ENCODE measurements at places on chromosomes 1 and 21.

- peak; percentile 31 for DNase-seq
These were observed 148.6 kb downstream of the TIAM1 start for GRCh38 chr21:31195334-31196015.

GRCh38 chr1:156230473-156230837 lies 11.5 kb upstream of the BGLAP start:
- no peak for DNase-seq

- no peak for DNase-seq
These were observed 149.2 kb downstream of the PSMG1 start for GRCh38 chr21:39033878-39034589.

GRCh38 chr1:54012008-54012325 lies 6.0 kb downstream of the LDLRAD1 start:
- DNase-seq: no peak

- DNase-seq: peak; percentile 81
These were observed at the start of gene MTARC2 for GRCh38 chr1:220748089-220748934. MTARC2 (plus strand) TSS chr1:220748322; CDS start chr1:220748532, 210 bp downstream.

DNA sequence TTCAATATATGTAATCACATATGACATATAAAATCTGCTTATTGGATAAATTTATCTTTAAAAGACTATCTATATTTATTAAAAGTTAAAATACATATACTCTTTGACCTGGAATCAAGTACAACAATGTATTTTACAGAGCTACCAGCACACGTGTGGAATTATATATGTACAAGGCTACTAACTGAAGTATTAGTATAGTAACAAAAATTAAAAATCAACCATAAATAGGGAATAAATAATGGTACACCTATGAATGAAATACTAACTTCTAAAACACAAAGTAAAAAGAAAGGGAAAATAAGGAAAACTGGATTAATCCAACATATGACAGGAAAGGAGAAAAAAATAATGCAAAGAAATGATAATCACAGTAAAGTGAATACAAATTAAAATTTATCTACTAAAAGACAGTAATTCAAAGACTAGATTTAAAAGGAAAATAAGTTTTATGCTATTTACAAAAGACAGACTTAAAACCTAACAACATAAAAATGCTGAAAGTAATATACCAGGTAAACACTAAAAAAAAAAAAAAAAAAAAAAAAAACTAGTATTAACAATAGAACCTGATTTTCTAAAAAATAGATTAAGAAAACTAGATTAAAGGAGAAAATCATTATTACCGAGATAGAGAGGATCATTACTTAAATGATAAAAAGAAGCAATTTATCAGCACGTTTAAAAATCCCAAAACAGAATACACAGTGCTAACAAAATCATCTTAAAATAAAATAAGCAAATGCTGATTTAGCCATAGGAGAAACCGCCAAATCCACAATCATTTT lies 27.9 kb downstream of the MRPL39 start:
- DNase-seq: no peak

- peak; percentile 53 for DNase-seq
These were observed 434.6 kb upstream of the CHRM3 start for GRCh38 chr1:238951809-238952208.

DNA sequence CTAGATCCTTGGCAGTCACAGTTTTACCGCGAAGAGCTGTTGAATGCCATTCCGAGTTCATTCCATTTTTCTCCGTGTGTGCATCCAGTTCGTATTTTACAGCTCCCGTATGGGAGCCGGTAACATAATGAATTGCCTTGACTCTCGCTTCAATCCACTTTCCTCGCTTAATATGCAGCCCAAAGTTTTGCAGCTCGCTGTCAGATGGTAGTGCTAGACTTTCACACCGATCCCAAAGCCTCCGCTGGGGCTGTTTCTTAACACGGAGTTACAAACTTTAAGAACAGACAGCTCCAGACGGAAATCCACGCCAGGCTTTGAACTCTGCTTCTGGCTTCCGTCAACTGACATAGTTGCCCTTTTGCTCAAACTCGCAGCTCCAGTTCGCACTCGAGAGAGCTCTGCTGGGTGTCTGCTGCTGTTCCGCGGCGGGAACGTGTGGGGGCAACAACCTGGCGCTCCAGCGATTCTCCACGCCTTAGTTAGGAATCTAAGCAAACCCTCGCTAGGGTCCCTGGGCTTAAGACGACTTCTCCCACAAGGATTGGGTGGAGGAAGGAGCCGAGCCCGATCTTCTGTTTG lies 3.5 kb upstream of the ARID1A start:
- peak; percentile 83 for DNase-seq

DNA sequence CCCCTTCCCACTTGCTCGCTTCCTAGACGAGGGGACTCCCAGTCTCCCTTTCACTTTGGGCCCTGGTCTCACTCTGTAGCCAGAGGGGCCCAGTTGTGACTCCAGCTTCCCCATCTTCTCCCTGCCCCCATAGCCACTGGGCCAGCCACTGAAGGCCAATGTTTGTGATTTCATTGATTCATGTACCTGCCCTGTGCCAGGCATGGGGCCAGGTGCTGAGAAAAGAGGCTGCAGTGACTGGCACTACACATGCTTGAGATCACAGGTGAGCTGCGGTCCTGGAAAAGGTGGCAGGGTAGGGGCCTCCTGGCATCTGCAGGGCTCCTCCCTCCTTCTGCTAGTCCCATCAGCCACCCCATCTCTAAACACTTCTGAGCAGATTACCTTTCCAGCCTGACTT lies 345.3 kb upstream of the VAMP3 start:
- no peak for DNase-seq

- no peak for DNase-seq
These were observed 94.0 kb downstream of the DPYD start for GRCh38 chr1:97826820-97827219.

DNA sequence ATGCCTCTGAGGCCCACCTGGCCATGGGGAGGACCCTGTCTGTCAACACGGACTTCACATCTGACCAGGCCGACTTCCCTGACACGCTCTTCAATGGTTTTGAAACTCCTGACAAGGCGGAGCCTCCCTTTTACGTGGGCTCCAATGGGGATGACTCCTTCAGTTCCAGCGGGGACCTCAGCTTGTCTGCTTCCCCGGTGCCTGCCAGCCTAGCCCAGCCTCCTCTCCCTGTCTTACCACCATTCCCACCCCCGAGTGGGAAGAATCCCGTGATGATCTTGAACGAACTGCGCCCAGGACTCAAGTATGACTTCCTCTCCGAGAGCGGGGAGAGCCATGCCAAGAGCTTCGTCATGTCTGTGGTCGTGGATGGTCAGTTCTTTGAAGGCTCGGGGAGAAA lies 101.8 kb downstream of the ADARB1 start:
- DNase-seq: no peak

DNA sequence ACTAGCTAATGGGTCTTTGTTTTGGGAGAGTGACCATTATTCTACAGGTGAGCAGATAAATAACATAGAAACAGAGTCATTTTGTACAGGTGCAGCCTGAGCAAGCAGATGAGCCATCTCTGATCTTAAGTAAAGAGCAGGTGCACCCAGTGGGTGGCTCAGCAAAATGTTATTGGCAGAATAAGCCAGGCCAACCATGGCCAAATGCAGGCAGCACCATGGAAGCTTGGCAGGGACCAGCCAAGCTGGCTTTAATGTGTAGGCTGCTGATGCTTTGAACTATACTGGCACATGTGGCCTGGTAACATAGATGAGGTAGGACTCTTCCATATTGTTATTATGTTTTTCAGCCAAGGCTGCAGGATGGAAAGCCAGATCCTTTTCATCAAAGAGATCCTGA lies 553.3 kb upstream of the ZRANB2 start:
- DNase-seq: no peak

DNA sequence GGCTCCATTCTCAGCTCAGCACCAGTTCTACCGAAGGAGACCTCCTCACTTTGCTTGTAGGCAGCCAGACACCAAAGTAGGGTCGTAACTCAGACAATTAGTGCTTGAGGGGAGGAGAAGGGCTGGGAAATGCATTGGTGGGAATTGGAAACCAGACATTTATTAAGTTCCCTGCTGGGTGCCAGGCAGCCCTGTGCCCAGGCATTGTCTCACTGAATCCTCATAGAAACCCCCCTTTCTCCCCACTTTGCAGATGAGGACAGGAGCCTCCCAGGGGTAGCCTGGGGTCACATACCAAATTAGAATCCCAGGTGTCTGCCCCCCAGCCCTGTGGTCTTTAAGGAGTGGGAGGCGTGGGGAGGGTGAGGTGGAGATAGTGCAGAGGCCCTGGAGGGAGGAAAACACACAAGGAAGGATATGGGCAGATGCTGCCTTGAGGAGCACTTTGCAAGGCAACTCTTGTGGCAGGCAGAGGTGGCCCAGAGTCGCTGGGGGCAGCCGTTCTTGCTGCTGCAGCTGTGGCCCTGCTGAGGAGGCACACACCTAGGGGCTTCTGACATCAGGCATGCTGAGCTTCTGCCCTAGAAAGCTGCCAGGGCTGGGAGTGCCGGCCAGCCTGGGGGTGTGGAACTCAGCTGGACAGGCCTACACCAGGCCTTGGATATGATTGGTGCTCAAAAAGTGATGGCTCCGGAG lies 29.4 kb downstream of the CDK18 start:
- no peak for DNase-seq

DNA sequence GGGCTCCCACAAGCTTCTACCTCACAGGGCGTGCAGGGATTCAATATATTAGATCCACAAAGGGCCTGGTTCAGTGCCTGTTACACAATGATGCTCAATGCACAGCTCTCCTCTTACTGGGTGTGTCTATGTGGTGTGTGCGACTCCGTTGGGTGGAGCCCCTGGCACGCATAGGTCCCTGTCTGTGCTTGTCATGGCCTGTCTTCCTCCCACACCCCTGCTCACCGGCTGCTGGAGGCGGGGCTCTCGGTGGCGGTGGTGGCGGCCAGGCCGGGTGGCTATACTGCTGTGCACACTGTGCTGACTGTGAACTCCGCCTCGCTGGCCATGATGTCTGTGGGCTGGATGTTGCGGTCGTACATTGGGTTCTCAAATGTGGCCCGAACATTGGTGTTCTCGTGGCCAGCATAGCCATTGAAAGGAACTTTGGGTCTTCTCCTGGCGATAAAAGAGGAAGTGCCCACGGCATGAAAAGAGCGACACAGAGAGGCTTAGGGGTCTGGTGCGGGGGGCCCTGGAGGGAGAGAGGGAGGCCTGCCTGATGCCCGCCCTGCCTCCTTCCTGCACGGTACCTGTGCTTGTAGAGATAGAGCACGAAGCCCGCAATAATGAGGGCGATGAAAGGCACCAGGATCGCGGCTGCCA lies 46.9 kb downstream of the ZSCAN20 start:
- DNase-seq: no peak

GRCh38 chr1:196603651-196604050 lies 4.6 kb downstream of the KCNT2 start:
- peak; percentile 0 for DNase-seq

DNA sequence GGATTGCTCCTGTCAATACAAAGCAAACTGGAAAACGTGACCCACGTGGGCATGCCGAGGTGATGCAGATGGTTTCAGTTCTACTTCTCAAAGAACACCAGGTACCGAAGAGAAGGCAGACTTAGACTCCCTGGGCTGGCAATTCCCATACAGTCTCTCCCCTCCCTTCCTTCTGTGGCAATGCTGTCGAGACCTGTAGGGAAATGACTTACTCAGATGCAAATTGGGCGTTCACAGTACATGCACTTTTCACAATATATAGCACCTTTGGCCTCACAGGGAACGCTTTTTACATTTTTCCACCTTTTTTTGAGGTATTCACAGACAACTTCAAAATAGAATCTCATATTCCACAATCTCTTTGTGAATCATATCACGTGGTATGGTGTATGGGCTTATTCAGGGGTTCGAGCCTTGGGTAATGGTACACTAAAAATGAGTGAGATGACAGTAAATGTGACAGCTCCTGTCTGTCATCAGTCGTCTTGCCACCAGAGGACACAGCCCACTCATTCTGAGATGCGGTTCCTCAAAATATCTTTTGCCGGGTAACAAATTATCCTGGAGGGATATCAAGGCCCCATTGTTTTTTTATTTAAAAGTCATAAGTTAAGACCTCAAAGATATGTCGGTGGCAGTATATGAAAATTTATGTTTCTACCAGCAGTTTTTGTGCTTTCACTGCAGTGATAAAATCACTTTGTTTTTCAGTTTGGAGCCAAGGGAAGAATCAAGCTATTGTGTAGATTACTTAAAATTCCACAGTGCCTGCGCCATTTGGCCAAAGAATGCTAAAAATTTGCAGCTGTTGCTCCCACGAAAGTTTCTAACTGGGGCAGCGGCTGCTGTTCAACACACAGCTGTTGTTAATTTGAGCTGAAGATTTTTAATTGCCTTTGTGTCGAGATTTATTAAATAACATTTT lies 168.4 kb downstream of the ZZZ3 start:
- peak; percentile 8 for DNase-seq

GRCh38 chr1:155128755-155129473 lies 1.2 kb downstream of the EFNA1 start:
- DNase-seq: no peak

DNA sequence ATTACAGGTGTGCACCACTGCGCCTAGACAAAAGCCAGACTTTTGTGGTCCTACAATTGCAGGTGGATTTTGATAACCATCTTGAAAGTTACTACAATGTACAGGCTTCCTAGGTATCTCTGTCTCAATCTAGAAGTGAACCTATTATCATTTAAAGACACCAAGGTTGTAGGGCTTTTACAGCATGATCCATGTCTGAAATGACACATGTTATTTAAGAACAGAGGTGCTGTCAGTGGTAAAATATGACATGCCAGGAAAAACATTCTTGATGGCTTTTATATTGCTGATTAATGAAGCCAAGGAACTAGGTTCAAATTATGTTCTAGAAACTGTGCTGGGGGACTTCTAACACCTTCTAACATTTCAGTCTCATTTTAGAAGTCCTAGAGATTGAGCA lies 253.1 kb downstream of the SDCCAG8 start:
- DNase-seq: no peak

DNA sequence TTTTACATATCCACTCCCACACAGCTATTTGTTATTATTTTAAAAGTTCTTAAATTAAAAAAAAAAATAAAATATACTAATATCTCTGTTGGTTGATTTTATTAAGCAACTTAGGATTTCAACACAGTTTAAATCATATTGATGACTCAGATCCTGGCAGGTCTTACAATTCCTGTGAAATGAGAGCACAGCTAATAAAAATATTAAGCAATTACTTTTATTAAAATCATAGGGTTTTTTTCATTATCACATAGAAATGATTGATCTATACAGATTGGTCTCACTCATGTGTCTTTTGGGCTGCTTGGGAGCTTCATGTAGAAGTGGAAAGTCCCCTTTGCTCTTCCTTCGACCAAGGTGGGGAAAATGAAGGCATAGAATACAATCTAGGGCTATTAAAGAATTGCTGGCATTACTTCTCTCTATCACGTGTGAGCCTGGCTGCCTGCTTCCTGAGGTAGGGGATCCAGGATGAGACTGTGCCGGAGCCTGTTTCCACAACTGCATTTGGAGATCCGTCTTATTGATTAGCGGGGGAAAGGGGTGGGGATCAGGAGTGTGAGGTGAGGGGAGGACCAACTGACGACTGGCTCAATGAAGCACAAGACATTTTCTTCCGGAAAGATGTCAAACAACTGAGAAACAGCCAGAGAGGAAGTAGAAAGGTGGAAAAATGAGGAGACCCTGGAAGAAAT lies 858.0 kb downstream of the USP25 start:
- DNase-seq: peak; percentile 3
